B cell (primary cell): ENCODE measurements at places on chromosomes 1 and 21. TPM values are rescaled to one million over a fixed set of nuclear protein-coding genes. Genes with fewer than 3 reads are reported as not detected.

GRCh38 chr1:212935387-212935981 lies 14.9 kb upstream of the VASH2 start:
- DNase-seq: no peak

DNA sequence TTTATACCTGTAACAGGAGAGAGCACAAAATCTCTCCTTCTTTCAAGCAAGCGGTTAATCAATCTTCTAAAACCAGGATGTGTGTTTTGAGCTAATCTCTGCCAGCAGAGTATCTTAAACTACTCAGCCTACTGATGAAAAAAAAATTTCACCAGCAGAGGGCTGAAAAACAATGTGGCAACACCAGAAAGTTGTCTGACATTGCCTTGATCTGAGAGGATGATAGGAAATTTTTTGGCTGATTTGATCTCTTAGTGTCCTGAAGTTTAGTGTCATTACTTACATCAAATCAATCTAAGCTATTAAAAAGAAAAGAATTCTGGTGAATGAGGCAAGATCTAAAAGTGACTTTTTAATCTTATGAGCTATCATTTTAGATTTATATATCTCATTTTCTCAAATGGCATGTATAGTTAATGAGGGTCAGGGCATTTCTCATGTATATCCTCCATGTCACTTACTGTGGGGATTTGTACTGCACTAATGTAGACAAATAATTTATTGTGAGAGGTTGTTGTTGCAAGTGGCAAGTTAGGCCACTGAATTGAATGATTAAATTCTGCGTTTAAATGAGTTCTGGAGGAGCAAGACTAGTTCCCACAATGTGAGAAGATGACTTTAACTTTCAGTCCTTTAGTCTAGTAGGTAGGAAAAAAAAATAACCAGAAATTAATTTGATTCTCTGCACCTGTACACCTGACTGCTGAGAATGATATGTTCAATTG lies 10.9 kb downstream of the ADAMTS1 start:
- DNase-seq: no peak

The INAVA gene
- total RNA-seq: 0.34 TPM in 1 of 2 replicates, not detected in the other

The MASP2 gene
- not detected in 2 replicates for total RNA-seq
